ENCODE measurements at places on chromosomes 7 and 10. TPM values are rescaled to one million over a fixed set of nuclear protein-coding genes. Genes with fewer than 3 reads are reported as not detected.
A peak's percentile ranks its signal among the peaks of the same experiment; 100 is the strongest.

ZNF775 gene
- total RNA-seq: 14.1 TPM

DNA sequence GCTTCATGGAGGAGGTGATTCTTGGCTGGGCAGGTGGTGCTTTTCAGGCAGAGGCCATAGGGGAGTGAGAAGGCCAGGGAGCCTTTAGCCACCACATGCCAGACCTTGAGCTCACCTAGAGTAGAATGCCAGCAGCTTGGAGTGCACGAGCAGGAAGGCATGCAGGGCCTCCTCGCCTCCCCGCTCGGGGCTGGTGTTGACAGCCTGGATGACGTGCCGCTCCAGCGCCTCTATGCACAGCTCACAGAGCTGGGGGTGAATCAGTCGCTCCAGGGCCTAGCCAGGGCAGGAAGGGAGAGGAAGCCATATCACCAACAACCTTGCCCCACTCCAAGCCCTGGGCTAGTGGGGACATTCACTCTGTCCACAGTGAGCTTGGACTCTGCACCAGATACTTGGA lies 15.7 kb downstream of the HPS1 start:
- no peak overlapping the region for H3K4me3 ChIP-seq
- no peak overlapping the region for H3K27ac ChIP-seq
- no peak for DNase-seq
- H3K27me3 ChIP-seq: no peaks in the 10 kb centered on the region

GRCh38 chr10:106836933-106837663 lies 327.4 kb downstream of the SORCS1 start:
- no peaks in the 10 kb centered on the region for H3K27me3 ChIP-seq
- H3K36me3 ChIP-seq: no peaks in the 10 kb centered on the region
- no peak overlapping the region for H3K27ac ChIP-seq
- no peak for DNase-seq
- no peak overlapping the region for H3K4me3 ChIP-seq

TSPAN12 gene
- total RNA-seq: 4.3 TPM

DNA sequence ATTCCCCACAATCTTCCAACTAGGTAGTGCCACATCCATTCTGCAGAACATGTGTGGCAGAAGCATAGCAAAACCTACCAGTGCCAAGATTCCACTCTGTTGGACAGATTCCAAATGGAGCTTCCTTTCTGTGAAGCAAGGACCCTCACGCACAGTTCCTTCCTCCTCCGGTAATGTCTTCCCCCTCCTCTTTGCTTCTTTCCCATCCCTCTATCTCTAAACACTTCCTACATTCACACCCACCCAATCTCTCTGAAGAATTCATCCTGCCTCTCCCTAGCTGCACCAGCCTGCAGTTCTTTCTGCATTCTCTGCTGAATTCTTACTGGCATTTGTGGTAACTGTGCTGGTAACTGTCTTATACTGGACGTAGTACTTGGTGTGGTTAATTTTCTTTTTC lies 124.9 kb downstream of the RNLS start:
- H3K4me1 ChIP-seq: no peaks in the 10 kb centered on the region
- H3K27ac ChIP-seq: peak overlapping the region; percentile 44
- no peaks in the 10 kb centered on the region for H3K36me3 ChIP-seq
- DNase-seq: no peak

GRCh38 chr7:3821488-3821887 lies 520.4 kb downstream of the SDK1 start:
- no peak for DNase-seq
- no peaks in the 10 kb centered on the region for H3K36me3 ChIP-seq

- H3K4me1 ChIP-seq: no peaks in the 10 kb centered on the region
- no peaks in the 10 kb centered on the region for H3K27me3 ChIP-seq
- H3K36me3 ChIP-seq: no peaks in the 10 kb centered on the region
- DNase-seq: no peak
Measured at GRCh38 chr10:50221470-50221869, 29.8 kb downstream of the ASAH2 start.

NPTX2 gene
- 136 TPM for total RNA-seq

- no peaks in the 10 kb centered on the region for H3K36me3 ChIP-seq
- no peaks in the 10 kb centered on the region for H3K4me1 ChIP-seq
- no peak overlapping the region for H3K27ac ChIP-seq
- H3K4me3 ChIP-seq: no peak overlapping the region
Measured at GRCh38 chr7:34207810-34208209, 302.5 kb downstream of the BMPER start.

GRCh38 chr10:15181576-15182156 lies 13.2 kb upstream of the NMT2 start:
- H3K27me3 ChIP-seq: no peaks in the 10 kb centered on the region
- no peaks in the 10 kb centered on the region for H3K4me1 ChIP-seq
- H3K36me3 ChIP-seq: no peaks in the 10 kb centered on the region
- H3K4me3 ChIP-seq: no peak overlapping the region

GRCh38 chr10:90695915-90696676 lies 161.7 kb downstream of the HTR7 start:
- no peak overlapping the region for H3K27ac ChIP-seq
- no peaks in the 10 kb centered on the region for H3K36me3 ChIP-seq
- DNase-seq: no peak
- H3K4me1 ChIP-seq: no peaks in the 10 kb centered on the region

- no peak overlapping the region for H3K4me3 ChIP-seq
- DNase-seq: no peak
- H3K4me1 ChIP-seq: no peaks in the 10 kb centered on the region
- H3K27me3 ChIP-seq: no peaks in the 10 kb centered on the region
- H3K27ac ChIP-seq: no peak overlapping the region
Measured at GRCh38 chr7:112036071-112036470, 170.1 kb downstream of the DOCK4 start.

- no peaks in the 10 kb centered on the region for H3K36me3 ChIP-seq
- no peaks in the 10 kb centered on the region for H3K27me3 ChIP-seq
- H3K27ac ChIP-seq: no peak overlapping the region
- peak; percentile 79 for DNase-seq
- H3K4me3 ChIP-seq: no peak overlapping the region
Measured at GRCh38 chr10:9209105-9209798, 1154.8 kb downstream of the GATA3 start.

DNA sequence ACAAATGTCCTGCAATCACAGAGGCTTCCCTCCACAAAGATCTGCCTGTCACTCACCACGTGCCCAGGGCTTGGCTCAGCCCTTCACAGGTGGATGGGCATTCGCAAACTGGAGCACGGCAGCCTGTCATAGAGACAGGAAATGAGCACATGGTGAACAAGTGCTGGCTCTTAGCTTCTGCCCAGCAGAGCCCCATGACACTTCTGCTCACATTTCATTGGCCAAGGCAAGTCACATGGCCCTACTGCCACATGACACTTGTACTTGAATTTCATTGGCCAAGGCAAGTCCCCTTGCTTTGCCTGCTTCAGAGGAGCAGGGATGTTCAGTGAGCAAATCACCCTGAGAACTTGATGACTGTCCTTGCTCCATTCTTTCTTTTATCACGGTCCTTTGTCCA lies 110.8 kb upstream of the PPP2R2D start:
- H3K4me1 ChIP-seq: no peaks in the 10 kb centered on the region
- DNase-seq: peak; percentile 34
- H3K27ac ChIP-seq: no peak overlapping the region
- H3K4me3 ChIP-seq: no peak overlapping the region

- H3K4me1 ChIP-seq: no peaks in the 10 kb centered on the region
- no peak for DNase-seq
- H3K27ac ChIP-seq: no peak overlapping the region
- no peaks in the 10 kb centered on the region for H3K27me3 ChIP-seq
Measured at GRCh38 chr10:5607594-5607993, 58.8 kb downstream of the ASB13 start.

CYP2C19 gene
- not detected for total RNA-seq

- no peak overlapping the region for H3K27ac ChIP-seq
- H3K36me3 ChIP-seq: no peaks in the 10 kb centered on the region
- H3K27me3 ChIP-seq: no peaks in the 10 kb centered on the region
- H3K4me3 ChIP-seq: no peak overlapping the region
Measured at GRCh38 chr10:75602341-75602740, 170.9 kb downstream of the LRMDA start.

DNA sequence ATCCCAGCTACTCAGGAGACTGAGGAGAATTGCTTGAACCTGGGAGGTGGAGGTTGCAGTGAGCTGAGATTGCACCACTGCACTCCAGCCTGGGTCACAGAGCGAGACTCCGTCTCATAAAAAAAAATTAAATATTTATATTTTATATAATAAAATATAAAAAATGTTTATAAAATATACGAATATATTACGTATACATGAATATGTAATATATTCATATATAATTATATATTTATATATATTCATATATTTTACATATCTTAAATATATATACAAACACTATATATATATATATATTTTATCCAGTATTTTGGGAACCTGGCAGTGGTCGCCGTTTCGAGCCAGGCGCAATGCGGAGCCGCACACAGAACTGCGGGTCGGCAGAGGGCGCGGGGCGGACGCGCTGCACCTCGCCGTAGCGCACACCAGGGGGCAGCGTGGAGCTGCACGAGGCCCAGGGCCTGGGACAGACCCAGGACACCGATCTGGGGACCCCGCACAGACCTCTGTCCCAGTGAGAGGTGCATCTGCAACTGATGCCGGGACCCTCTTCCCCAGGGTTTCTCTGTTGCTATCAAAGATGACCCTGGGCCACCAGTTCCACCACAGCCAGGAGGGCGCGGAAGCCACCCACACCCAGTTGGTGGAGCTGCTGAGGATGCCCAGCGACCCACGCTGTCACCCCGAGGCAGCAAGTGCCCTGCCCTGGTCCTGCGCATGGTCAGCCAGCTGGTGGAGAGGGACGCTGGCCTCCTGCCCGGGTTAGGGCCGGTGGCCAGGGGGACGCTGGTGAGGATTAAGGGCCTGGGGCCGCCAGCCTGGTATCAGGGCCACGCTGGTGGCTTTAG lies 22.7 kb downstream of the AP5Z1 start:
- H3K4me3 ChIP-seq: no peak overlapping the region
- DNase-seq: peak; percentile 44
- H3K27ac ChIP-seq: no peak overlapping the region
- H3K27me3 ChIP-seq: no peaks in the 10 kb centered on the region
- H3K36me3 ChIP-seq: no peaks in the 10 kb centered on the region
- peaks cover 4% of the 10 kb centered on the region for H3K4me1 ChIP-seq

ANK3 gene
- 38.6 TPM for total RNA-seq

ZNF511 gene
- 46.5 TPM for total RNA-seq

GRCh38 chr10:130378556-130379400 lies 242.6 kb downstream of the GLRX3 start:
- H3K36me3 ChIP-seq: no peaks in the 10 kb centered on the region
- no peak for DNase-seq
- no peaks in the 10 kb centered on the region for H3K27me3 ChIP-seq

DNA sequence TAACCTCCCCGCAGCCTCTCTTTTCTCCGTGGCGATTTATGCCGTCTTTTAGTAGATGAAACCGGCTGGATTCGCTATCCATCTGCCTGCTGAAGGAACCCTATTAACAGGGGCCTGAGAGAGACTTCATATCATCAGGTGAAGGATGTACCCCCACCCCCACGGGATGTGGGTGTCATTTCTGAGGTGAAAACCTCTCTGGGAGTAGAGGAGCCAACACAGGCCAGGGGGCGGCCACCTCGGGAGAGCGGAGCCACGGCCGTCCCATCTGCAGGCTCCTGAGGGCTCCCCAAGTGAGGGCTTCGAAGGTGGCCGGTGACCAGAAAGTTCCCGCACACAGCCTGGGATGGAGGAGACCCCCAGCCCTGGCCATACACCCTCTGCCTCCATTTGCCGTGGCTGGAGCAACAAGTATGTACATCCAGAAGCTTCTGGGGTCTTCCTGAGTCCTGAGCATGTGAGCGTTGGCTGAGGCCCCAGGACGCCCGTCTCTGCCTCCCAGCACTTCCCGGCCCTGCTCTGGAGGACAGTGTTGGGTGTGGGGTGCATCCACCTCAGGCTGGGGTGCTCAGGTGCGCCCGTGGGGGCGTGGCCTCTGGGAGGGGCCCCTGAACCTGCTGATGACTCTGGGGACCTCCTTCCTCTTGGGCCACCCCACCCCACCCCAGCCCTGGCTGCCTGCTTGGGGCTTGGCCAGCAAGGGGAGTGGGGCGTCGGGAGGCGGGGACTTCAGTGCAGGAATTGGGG lies 84.7 kb downstream of the NKX6-2 start:
- DNase-seq: no peak
- H3K4me1 ChIP-seq: peaks cover 9% of the 10 kb centered on the region
- H3K27ac ChIP-seq: no peak overlapping the region
- no peak overlapping the region for H3K4me3 ChIP-seq
- no peaks in the 10 kb centered on the region for H3K36me3 ChIP-seq

DNA sequence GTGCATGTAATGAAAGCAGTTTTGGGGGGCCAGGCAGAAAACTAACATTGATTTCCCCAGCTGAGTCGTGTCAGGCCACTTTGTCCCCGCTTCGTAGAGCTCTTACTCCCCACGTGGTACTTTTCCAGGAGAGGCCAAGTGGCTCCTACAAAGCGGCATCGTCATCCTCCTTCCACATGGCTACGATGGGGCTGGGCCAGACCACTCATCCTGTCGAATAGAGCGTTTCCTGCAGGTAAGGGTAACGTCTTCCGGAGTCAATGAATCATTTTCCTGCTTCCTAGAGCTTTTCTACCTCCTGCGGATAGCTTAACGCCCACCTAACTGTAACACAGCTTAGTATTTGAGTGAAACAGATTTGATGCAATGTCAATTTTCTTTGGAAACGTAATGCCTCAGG lies 21.7 kb upstream of the SEC61A2 start:
- H3K27ac ChIP-seq: no peak overlapping the region
- no peaks in the 10 kb centered on the region for H3K4me1 ChIP-seq
- no peaks in the 10 kb centered on the region for H3K36me3 ChIP-seq
- no peak overlapping the region for H3K4me3 ChIP-seq
- H3K27me3 ChIP-seq: no peaks in the 10 kb centered on the region

GRCh38 chr10:30073767-30074060 lies 14.3 kb upstream of the JCAD start:
- no peaks in the 10 kb centered on the region for H3K27me3 ChIP-seq
- H3K27ac ChIP-seq: no peak overlapping the region
- no peak for DNase-seq
- H3K36me3 ChIP-seq: no peaks in the 10 kb centered on the region

GRCh38 chr10:71978476-71978875 lies 14.3 kb downstream of the CHST3 start:
- no peaks in the 10 kb centered on the region for H3K27me3 ChIP-seq
- no peak for DNase-seq
- H3K36me3 ChIP-seq: no peaks in the 10 kb centered on the region
- H3K4me1 ChIP-seq: peaks cover 97% of the 10 kb centered on the region
- H3K4me3 ChIP-seq: no peak overlapping the region
- peak overlapping the region; percentile 77 for H3K27ac ChIP-seq

GPC2 gene
- total RNA-seq: 12.7 TPM

GRCh38 chr10:95447685-95448084 lies 113.5 kb downstream of the SORBS1 start:
- H3K36me3 ChIP-seq: no peaks in the 10 kb centered on the region
- no peak overlapping the region for H3K27ac ChIP-seq
- peaks cover 28% of the 10 kb centered on the region for H3K4me1 ChIP-seq

LARP4B gene
- total RNA-seq: 98.6 TPM

AEBP1 gene
- 102 TPM for total RNA-seq
